SK-MEL-5 (cell line): ENCODE measurements at places on chromosomes 2 and 18. TPM values are rescaled to one million over a fixed set of nuclear protein-coding genes. Genes with fewer than 3 reads are reported as not detected.

Gene TEKT4
- not detected in 2 replicates for total RNA-seq

Gene PAPOLG
- 18.2 and 19.6 TPM in 2 replicates for total RNA-seq

DNA sequence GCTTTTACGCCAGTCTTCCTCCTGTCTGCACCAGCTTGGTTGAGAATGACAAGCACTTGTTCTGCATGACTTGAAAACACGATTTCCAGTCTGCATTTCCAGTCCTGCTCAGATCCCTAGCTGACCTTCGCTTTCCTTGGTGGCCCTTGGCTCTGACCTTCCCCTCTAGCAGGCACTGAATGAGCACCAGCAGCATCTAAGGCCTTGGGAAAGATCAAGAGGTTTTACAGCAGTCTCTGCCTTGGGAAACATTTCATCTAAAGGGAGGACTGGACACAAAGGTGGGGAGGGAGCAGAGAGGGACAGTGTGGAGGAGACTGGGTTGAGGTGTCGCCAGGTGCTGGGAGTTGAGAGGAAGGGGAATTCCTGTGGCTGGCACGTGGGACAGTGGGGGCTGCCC, 30.5 kb downstream of the NTSR2 start:
- no peak for DNase-seq

DNA sequence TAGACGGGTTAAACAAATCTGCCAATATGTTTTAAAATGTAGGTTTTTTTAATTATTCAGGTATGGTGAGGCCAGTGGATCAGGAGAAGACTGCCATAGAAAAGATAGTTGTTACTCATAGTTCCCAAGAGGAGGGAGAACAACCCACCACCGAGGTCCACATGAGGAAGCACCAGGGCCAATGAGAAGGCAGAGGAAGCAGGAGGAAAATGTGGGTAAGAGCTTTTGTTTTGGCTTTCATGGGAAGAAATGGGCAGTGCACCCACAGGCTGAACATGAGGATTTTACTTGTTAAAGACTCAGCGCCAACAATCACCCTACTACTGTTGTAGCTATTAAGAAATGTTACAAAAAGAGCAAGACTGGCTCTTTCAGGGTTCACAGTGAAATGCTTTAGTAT, 191.8 kb upstream of the HNMT start:
- no peak for DNase-seq

DNA sequence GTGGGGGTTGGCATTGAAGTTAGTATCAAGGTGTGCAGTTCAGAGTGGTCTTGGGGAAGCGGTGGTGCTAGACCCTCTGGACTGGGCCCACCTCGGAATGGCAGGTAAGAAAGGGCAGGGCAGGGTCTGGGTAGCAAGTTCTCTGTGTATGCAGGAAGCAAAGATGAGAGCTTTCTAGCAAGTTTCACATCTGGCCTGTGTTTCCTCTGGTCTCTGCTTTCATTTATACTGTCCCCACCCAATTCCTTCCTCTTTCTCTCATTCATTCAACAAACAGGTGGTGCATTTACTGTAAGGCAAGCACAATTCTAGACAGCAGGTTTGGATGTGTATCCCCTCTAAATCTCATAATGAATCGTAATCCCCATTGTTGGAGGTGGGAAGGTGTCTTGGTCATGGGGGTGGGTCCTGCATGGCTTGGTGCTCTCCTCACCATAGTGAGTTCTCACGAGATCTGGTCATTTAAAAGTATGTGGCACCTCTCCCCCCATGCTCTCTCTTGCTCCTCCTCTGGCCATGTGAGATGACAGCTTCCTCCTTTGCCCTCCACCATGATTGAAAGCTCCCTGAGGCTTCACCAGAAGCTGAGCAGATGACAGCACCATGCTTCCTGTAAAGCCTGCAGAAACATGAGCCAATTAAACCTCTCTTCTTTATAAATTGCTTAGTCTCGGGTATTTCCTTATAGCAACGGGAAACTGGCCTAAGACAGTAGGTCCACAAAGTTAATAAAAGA, 51.8 kb downstream of the PKDCC start:
- no peak for DNase-seq

DNA sequence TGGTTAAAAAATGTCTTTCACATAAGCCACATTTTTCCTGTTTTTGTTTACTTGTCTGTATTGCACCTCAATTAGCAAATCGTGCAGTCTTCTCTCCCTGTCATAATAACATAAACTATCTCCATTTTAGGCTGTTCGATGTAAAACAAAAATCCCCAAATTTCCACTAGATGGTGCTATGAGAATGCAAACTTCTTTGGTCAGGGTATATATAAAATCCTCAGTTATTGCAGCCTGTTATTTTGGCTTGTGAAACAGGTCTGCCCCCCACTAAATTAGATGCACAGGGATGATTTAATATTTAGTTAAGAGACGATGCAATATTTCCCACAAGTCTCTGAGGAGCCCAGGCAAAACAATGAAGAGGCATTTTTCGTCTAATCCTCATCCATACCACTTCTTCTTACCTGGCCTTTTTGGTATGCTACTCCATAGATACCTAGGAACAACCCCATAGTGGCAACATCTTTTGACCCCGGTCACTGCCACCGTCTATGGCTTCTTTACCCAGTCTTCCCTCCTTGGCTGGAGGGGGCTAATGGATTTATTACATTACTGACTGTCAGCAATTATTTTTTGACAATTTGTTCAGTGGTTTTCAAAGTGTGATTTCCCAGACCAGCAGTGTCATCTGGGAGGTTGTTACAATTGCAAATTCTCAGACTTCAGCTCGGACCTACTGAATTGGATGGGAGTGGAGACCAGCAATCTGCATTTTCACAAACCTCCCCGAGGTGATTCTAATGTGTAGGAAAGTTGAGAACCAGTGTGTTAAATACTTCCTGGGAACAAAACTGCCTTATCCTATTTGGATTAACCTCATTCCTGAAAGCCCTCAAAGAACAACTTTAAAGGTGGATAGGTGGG, 117.4 kb upstream of the CWC22 start:
- DNase-seq = peak; percentile 77

DNA sequence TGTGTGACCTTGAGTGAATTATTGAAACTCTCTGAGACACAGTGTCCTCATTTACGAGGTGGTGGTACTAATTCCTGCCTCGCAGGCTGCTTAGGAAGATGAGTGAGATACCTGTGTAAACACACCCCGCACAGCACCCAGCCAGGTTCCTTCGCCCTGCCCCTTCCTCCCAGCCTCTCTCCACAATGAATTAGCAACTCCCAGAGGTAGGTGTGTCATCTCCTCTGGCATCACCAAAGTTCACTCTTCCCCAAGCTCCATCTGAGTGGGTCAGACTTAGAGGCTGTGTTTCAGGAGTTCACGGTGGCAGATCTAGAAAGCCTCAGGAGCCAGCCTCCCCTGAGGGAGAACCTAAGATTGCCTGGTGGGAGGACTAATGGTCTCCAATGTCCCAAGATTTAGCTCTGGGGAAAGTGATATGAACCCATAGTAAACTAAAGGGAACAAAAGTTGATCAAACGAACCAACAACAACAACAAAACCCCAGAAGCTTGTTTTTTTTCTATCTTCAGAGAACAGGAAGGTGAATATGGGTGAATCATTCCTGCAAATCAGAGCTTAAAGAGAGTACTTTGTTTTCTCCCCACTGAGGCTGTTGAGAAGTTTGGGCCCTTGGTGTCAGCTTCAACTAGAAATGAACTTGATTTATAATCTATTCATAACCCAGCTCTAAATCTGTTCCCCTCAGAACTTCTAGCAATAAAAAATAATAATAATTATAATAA, 44.4 kb upstream of the NRP2 start:
- no peak for DNase-seq

DNA sequence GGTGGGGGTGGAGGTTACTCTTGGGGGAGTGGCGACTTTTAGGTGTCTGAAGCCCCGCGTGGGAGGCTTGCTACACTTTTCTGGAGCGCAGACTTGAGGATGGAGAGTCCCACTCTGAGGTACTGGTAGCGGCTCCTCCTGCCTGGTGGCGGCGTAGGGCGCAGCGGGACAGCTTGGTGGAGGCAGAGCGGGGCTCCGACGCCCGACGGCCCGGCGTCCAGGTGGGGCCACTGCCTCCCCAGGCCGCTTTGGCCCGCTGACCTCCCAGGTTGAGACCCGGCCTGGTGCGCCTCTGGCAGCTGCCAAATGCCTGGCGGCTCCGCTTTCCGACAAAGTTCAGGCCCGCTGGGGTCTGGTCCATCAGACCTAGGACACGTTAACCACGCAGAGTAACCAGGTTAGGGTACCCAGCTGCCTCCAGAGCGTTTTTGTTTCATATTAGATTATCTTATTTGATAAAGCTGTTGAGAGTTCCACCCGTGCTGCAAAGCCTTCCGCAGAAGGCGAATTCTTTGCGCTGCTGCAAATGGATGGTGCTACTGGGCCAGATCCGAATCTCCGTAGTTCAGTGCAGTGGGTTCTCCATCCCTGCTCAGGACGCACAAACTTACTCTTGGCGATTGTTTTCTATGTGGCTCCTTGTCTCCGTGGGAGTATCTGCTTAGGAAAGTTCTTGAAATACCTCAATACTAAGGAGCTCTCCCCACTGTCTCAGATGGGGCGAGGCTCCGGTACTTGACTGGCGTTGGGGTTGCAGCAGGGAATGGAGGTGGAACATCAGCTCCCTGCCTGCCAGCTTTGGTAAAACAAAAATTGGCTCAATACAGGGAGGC, 405.9 kb downstream of the XIRP2 start:
- DNase-seq = no peak

DNA sequence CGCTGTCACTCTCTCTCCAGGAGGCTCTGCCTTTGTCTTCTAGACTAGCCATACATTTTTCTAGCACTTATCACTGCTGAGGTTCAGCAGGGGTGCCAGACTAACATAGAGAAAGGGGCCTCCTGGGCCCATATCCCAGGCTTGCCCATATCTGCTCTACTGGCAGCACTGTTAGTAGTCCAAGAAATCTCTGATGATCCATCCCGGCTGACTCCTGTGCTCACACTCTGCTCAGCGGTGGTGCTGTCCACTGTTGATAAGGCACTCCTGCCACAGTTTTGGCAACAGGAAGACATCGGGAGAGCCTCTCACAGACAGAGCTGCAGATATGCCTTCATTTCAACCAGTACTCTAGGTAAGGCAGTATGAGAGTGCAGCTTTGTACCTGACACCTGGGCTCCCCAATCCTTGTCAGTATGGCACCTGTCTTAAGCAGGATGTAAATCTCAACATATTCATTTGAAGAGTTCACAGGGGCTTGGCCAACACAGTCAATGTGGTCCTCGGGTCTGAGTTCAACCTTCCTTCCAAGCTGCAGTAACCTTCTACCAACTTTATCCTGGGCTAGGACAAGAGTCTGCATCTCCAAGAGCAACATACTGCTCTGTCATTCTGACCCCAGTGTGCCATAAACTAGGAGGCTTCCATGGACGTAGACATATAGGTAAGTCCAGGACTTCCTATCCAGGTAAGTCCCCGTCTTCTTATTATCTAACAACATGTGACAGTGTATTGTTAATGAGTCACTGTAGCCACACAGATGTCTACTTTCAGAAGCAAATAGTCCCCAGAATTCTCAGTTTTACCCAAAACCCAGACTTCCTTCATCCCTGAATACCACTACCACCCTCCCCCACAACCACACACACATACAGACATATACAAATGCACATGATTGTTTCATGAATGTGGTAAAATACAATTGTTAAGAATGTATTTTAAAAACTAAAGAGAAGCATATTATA, 16.2 kb downstream of the KLF7 start:
- DNase-seq = no peak
